ENCODE measurements at places on chromosomes 11 and 22.
A peak's percentile ranks its signal among the peaks of the same experiment; 100 is the strongest.

- DNase-seq = no peak
These were observed 148.7 kb upstream of the MTMR2 start for GRCh38 chr11:96072592-96072991.

- DNase-seq = no peak
These were observed 1.6 kb upstream of the KAT5 start for GRCh38 chr11:65710421-65710820.

DNA sequence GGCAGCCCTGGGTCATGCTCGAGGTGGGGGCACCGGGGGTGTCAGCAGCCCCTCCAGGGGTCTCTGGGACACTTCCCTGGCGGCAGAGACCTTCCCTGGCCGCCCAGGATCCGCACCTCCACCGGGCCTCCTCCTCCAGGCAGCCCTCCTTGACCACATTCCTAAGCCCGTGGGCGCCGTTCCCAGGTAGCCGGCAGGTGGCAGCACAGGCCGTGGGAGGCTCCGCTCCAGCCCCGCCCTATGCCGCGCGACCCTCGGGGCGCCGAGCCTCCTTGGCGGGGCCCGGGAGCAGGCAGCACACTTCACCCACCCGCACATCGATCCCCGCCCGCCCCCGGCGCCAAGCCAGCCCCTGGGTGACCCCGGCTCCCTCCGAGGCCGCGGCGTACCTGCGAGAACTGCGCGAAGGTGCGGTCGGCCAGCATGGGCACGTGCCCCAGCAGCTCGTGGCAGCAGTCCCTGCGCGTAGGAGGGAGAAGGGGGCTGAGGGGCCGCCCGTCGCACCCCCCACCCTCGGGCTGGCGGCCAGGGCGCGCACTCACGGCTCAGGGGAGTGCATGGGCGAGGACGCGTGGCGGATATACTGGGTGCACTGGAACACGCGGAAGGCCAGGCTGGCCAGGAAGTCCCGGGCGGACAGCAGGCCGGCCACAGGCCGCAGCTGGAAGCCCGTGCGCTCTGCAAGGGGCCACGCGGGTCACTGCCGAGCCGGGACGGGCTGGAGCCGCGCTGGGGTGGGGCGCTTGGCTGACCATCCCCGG lies 5.3 kb upstream of the INS start:
- DNase-seq = peak; percentile 6

GRCh38 chr11:35436581-35437250 lies 17.4 kb upstream of the SLC1A2 start:
- DNase-seq = no peak

- peak; percentile 57 for DNase-seq
These were observed 47.0 kb upstream of the SUSD2 start for GRCh38 chr22:24134090-24134846.

- no peak for DNase-seq
These were observed 265.9 kb downstream of the LARGE1 start for GRCh38 chr22:33654173-33654895.
